Psoas muscle (tissue), 8 donors: ENCODE measurements at places on chromosomes 2 and 18. TPM values are rescaled to one million over a fixed set of nuclear protein-coding genes. Genes with fewer than 3 reads are reported as not detected.

GAD1 gene
- not detected for total RNA-seq

TBR1 gene
- not detected for total RNA-seq

FEV gene
- total RNA-seq = not detected

DBI gene
- total RNA-seq = 53.3 TPM

- peak overlapping the region; percentile 82 for H3K27ac ChIP-seq
- H3K36me3 ChIP-seq = no peaks in the 10 kb centered on the region
- no peak for DNase-seq
- peak overlapping the region; percentile 78 for H3K4me3 ChIP-seq
Observed at GRCh38 chr2:208025814-208026184, 472 bp upstream of the PLEKHM3 start.

DNA sequence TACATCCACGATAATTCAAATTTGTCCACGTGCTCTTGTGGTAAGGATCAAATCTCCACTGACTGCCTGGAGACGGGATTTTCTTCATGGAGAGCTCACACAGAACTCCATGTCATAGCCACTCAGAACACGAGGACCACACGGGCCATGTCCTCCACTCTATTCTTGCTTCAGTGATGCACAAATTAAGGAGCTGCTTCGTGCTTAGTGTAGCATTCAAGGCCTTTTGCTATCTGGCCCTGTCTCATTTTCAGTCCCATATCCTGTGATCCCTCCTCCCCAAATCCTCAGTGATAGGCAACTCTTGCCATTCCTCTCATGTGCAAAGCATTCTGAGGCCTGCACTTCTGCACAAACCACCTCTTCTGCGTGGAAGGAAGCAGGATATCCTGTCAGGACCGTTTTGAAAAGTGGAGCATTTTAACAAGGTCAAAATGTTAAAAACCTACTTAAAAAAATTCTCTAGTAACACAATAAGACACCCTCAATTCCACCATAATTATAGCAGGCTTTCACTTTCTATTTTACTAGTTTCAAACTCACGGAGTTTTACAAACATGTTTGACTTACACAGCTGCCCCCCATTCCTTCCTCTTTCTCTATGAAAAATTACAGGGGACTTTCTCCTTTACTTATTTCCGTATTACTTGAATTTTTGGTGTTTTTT lies 35.2 kb downstream of the ST3GAL5 start:
- DNase-seq = no peak
- no peaks in the 10 kb centered on the region for H3K27me3 ChIP-seq
- peak overlapping the region; percentile 36 for H3K27ac ChIP-seq

GRCh38 chr2:102473631-102474030 lies 605 bp downstream of the SLC9A4 start:
- H3K27me3 ChIP-seq = no peaks in the 10 kb centered on the region
- H3K4me3 ChIP-seq = no peak overlapping the region
- no peak overlapping the region for H3K27ac ChIP-seq
- no peaks in the 10 kb centered on the region for H3K36me3 ChIP-seq
- DNase-seq = no peak

DNA sequence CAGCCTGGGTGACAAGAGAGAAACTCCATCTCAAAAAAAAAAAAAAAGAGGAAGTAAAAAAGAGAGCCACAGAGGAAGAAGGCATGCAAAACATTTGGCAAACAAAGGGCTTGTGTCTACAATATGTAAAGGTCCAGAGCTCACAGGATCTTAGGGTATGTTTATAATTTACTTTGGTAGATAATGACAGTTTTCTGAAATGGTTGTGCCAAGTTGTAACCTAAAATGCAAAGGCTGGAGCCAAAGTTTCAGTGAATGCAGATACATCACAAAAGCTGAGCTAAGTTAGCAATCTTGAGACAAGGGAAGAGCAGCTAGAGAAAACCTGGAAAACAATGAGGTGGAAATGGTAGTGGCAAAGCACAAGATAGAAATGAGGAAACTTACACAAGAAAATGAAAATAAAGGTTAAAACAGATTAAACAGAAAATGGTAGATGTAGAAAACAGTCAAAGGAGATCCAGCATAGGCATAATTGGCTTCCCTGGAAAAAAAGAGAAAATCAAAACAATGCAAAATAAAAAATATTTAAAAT lies 77.5 kb upstream of the HK2 start:
- no peak overlapping the region for H3K4me3 ChIP-seq
- H3K36me3 ChIP-seq = no peaks in the 10 kb centered on the region
- H3K27ac ChIP-seq = no peak overlapping the region
- no peaks in the 10 kb centered on the region for H3K27me3 ChIP-seq
- no peaks in the 10 kb centered on the region for H3K4me1 ChIP-seq

GRCh38 chr2:105595536-105595935 lies 149.2 kb upstream of the NCK2 start:
- no peaks in the 10 kb centered on the region for H3K27me3 ChIP-seq
- H3K36me3 ChIP-seq = no peaks in the 10 kb centered on the region
- H3K4me1 ChIP-seq = no peaks in the 10 kb centered on the region
- no peak for DNase-seq

GRCh38 chr2:223042704-223043118 lies 9.3 kb upstream of the KCNE4 start:
- no peak overlapping the region for H3K27ac ChIP-seq
- H3K4me3 ChIP-seq = no peak overlapping the region
- H3K4me1 ChIP-seq = no peaks in the 10 kb centered on the region
- no peaks in the 10 kb centered on the region for H3K27me3 ChIP-seq

- H3K4me1 ChIP-seq = no peaks in the 10 kb centered on the region
- no peak overlapping the region for H3K4me3 ChIP-seq
- peak; percentile 17 for DNase-seq
Observed at GRCh38 chr18:42437646-42438045, 482.6 kb downstream of the PIK3C3 start.

DNA sequence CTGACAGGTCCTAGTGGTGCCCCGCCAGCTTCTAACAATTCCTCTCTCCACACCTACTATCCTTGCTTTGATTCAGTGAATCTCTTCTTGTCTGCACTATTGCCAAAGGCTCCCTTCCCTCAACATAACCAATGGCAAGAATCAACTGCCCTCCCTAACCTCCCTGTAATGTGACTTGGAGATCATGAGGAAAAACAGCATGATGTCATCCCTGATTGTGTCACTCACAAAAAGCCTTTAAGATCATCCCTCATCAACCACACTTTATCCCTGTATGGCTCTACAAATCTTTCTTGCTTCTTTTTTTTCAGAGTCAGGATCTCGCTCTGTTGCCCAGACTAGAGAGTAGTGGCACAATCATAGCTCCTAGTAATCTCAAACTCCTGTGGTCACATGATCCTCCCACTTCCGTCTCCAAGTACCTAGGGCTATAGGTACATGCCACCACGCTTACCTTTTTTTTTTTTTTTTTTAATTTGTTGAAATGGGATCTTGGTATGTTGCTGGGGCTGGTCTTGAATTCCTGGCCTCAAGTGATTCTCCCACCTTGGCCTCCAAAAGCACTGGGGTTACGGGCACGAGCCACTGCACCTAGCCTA lies 19.7 kb downstream of the SAP130 start:
- no peaks in the 10 kb centered on the region for H3K4me1 ChIP-seq
- no peaks in the 10 kb centered on the region for H3K27me3 ChIP-seq
- peaks cover 20% of the 10 kb centered on the region for H3K36me3 ChIP-seq
- DNase-seq = no peak
- peak overlapping the region; percentile 15 for H3K27ac ChIP-seq
